Gastrocnemius medialis (tissue), 4 donors: ENCODE measurements at places on chromosomes 1 and 21. TPM values are rescaled to one million over a fixed set of nuclear protein-coding genes. Genes with fewer than 3 reads are reported as not detected.

- DNase-seq: no peak
Measured at GRCh38 chr1:2258996-2259395, 30.9 kb downstream of the SKI start.

Gene KPRP
- not detected for total RNA-seq

DNA sequence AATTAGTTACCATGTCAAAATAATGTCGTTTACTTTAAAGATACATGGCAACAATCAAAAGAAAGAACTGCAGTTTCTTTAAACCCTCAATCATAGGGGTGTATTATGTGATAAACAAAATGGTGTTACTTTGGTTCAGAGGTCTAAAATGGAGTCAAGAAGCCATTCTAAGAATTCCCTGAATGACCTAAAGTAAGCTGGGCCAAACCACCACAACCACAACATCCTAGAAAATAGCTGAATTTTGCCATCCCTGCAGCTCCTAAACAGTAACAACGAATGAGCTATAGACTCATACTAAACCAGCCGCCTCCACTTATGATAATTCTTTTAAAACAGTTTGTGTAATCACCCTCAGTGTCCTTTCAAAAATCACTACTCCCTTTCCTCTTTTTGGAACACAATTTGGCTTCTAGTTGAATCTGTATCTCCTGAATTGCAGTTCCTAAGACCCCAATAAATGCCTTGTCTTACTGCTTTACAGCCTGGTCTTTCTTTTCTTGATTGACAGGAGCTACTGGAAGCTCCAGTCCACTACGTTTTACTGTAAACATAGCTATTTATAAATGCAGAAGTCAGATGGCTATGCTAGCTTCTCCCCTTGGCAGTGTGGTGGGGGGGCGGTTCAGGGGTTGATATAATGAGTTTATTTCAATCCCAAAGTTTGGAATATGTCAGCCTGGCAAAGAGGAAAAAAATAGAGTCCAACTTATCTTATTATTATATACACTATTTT, 84.3 kb downstream of the PLPPR4 start:
- no peak for DNase-seq

Gene PCSK9
- total RNA-seq: not detected

- no peak for DNase-seq
Measured at GRCh38 chr1:7641587-7642417, 129.3 kb upstream of the VAMP3 start.

- peak; percentile 18 for DNase-seq
Measured at GRCh38 chr1:8239039-8239305, 78.9 kb upstream of the SLC45A1 start.

DNA sequence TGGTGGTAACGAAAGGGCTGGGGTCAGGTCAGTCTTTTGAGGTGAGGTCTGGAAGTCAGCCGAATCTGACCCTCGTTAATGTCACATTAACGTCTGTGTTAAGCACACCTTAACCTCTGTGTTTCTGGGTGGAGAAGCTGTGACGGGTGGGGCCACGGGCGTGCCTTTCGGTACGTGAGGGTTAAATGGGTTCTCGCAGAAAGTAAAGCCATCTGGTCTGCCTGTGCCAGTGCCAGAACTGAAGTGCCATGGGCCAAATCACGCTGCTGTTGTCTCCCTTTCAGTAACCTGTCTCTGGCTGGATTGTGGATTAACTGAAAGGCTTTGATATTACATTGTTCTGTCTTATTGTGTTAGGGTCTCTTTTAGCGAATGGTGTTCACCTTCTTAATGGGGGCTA, 14.4 kb downstream of the URB2 start:
- no peak for DNase-seq

GRCh38 chr1:214506972-214507431, 44.4 kb downstream of the PTPN14 start:
- DNase-seq: no peak

- DNase-seq: no peak
Measured at GRCh38 chr1:113859478-113860175, 11.9 kb downstream of the PTPN22 start.

DNA sequence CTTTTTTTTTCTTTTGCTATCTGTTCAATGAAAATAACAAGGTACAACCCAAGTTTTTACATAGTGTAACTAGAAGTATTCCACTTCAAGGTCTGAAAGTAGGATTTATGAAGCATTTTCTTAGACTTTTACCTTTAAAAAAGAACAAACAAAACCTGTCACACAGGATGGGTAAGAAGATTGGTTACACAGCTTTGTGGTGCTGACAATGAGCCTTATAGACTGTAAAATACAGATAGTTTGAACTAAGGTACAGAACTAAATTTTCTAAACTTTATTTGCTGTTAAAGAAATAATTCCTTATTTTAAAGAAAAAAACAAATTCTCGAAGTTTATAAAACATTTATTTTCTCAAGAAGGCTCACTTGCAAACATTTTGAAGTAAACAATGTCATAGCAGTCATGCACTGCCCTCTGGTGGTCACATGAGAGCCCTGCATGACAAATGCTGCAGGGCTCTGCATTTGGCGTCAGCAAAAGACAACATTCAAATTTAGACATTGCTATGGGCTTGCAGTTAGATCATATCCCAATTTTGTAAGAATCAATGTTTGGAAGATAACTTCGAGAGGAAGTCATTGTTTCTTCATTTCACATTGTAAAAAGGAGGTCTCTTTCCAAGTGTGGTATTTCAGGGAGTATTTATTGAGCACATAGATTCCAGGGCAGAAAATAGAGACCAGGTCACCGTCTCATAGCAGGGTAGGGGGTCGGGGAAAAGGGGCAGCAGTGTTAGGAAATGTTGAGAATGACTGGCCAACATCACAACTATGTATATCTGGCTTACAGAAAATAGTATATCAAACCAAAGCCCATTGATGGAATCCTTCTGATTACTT, 115.3 kb upstream of the FMN2 start:
- no peak for DNase-seq

DNA sequence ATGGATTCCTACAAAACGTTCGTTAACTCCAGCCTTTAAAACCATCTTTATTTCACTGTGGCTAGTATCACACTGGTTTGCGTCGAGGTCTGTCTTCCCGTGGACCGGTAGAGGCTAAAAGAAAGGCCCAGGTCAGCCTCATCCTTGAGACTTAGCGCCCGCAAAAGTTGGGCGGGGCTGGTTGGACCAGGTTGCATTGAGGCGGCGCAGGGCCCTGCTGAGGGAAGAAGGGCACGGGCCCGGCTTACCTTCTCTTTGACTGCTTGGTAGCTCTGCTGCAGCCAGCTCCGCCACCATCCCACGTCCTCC, 455 bp downstream of the BSDC1 start:
- peak; percentile 11 for DNase-seq
